ENCODE measurements at places on chromosomes 3 and 15.
A peak's percentile ranks its signal among the peaks of the same experiment; 100 is the strongest.

GRCh38 chr15:58491499-58492202 lies 59.9 kb downstream of the LIPC start:
- no peak for DNase-seq

- no peak for DNase-seq
Measured at GRCh38 chr3:158775426-158776410, 26.1 kb upstream of the MFSD1 start.

DNA sequence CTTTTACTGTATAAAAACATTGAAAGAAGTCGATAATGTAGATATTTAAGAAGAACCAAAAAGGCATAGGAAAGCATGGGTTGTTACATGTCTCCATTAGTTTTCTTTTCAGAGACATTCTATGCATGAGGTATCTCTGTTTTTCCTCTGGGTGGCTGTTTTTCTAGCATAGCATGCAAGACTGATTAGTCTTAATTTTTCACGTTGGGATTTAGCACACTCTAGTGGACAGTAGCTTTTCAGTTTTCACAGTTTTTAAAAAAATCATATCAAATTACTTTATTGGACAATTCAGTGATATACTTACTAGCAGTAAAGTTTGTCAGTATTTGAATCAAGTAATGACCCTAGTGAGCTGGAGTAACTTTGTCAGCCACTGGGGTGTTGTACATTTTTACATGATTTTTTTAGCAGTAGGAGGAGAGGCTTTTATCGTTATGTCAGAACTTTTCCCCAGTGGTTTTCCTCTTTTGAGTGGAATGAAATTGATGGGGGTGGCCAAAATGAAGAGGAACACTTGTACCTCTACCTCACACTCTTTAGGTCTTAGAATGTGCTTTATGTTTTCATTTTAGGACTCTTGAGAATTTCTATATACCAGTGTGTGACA lies 57.2 kb downstream of the SEC22A start:
- DNase-seq: peak; percentile 63

DNA sequence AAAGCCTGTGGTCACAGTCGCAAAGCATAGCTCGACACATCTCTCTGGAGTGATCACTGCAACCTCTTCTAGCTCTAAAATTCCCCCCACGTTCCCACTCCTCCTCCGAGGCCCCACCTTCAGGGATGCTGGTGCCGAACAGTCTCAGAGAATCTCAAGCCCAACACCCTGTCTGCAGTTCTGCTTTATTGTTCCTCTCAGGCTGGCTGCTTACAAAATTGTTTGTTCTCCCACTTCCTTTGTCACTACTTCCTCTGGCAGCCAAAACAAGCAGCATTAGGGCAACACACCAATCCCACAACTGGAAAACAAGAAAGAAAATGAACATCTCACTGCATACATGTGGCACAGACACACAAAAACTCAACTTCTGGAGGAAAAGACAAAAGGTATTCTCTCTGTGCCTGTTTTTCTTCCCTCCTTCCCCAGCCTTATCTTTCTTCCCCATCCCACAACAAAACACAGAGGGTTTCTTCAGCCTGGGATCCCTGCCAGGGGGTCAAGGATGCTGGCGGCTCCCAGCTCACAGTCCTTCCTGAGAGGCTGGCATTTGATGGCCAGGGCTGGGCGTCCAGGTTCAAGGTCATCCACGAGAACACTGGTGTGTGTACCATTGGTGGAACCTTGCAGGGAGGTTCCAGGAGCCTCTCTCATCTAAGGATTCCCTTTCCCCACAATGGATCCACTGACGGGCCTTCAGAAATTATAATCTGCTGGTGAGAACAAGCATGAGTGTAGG lies 108.4 kb downstream of the TMCO5A start:
- DNase-seq: no peak

DNA sequence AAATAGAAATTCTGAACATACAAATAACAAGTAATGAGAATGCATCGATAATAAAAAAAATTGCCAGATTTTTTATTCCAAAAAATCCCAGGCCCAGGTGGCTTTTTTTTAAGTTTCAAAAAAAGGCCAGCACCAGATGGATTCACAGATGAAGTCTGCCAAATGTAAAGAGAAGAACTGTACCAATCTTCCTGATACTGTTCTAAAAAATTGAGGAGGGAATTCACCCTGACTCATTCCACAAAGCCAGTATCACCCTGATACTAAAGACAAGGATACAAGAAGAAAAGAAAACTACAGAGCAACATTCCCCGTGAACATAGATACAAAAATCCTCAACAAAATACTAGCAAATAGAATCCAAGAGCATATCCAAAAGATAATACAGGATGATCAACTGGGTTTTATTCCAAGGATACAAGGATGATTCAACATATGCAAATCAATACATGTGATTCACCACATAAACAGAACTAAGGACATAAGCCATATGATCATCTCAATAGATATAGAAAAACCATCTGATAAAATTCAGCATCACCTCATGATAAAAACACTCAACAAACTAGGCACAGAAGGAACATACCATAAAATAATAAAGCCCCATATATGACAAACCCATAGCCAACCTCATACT lies 44.1 kb upstream of the XCR1 start:
- no peak for DNase-seq

- DNase-seq: no peak
Measured at GRCh38 chr3:126525091-126525852, 1.3 kb downstream of the CHST13 start.

DNA sequence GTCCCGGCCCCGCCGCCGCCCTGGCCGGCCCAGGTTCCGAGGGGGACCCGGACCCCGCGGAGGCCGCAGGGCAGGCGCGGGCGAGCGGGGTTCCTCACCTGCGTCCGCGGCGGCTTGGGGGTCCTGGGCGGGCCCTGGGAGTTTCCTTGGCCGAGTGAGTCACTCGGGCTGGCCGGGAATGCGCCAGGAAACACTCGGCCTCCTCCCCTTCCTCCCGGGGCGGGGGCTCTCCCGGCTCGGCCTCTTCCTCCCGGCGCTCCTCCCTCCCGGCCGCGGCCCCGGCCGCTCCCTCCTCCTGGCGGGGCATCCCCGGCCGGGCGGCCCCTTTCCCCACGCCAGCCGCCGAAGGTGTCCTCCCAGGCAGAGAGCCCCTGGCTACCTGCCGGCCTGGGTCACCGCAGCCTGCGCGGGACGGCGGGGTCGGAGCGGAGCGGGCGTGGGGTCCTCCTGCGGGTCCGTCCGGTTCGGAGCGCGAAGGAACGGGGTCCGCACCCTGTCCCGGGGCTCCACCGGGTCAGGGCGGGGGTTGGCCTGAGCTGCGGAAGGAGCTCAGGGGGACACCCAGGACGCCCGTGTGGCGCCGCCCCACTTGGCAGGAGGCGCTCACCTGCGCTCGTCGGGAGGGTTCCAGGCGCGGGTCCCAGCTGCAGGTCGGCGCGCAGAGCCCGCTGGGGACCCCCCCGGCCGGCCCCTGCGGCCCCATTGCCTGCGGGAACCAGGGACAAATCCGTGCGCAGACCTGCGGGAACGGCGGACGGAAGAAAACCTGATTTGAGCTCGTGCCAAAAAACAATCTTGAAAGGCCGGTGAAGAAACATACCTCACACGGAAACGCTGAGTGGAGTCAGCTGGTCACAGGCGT lies at the start of gene CYFIP1:
Gene CYFIP1, minus strand, starts transcription at position 180 of the 862 bp plus-strand sequence. CDS start 33,083 bp downstream, outside the sequence.
- peak; percentile 70 for DNase-seq

GRCh38 chr3:16407366-16407765 lies 106.1 kb downstream of the RFTN1 start:
- no peak for DNase-seq

DNA sequence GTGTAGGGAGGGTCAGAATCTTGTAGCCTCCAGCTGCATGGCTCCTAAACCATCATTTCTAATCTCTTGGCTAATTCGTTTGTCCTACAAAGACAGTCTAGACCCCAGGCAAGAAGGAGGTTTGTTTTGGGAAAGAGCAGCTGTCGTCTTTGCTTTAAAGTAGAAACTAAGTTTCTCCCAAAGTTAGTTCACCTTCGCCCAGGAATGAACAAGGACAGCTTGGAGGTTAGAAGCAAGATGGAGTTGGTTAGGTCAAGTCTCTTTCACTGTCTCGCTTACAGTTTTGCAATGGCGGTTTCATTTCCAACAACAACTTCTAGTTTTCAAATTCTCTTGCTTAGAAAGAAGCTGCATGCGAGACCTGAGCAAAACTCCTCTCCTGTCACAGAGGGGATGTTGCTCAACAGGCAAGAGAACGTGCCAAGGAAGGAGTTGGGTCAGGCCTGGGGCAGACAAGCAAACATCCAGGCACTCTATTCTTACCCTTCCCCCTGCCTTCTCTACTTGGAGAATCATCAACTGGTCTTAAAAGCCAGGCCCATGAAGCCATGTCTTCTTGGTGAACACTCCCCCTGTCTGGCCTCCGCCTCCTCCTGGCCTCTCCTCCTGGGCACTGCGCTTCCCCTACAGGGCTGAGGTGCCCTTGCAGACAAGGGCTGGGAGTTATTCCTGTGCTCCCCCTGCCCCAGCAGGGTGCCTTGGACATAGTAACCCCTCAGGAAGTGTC lies 57.6 kb downstream of the TMEM44 start:
- peak; percentile 25 for DNase-seq

GRCh38 chr15:77966540-77967234 lies 110.8 kb downstream of the TBC1D2B start:
- peak; percentile 61 for DNase-seq

- no peak for DNase-seq
Measured at GRCh38 chr3:2526926-2527325, 428.3 kb downstream of the CNTN4 start.

- DNase-seq: no peak
Measured at GRCh38 chr3:113897373-113897777, 50.4 kb upstream of the ZDHHC23 start.

- DNase-seq: no peak
Measured at GRCh38 chr15:68208136-68208535, 3.0 kb upstream of the CALML4 start.

- DNase-seq: no peak
Measured at GRCh38 chr15:25725758-25726157, 137.4 kb downstream of the ATP10A start.

- no peak for DNase-seq
Measured at GRCh38 chr3:37899711-37900306, 38.1 kb downstream of the CTDSPL start.

DNA sequence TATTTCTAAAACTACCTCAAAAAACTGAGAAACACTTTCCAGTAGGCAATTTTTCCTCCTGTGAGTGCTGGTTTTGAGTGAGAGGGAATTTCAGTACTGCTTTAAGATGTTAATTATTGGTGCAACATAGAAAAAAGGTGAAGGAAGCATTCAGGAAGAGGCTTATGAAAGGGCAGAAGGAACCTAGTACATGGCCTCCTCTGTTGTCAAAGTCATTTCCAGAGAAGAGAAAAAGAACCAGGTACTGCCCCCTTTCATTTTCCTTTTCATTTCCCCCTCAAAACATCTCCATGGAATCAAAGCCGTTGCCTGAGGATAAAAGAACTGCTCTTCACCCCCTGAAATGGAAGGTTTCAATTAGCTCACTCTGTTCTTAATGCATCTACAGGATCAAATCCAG lies 19.8 kb downstream of the RARRES1 start:
- no peak for DNase-seq

- DNase-seq: no peak
Measured at GRCh38 chr15:23760024-23760423, 72.9 kb upstream of the NDN start.

DNA sequence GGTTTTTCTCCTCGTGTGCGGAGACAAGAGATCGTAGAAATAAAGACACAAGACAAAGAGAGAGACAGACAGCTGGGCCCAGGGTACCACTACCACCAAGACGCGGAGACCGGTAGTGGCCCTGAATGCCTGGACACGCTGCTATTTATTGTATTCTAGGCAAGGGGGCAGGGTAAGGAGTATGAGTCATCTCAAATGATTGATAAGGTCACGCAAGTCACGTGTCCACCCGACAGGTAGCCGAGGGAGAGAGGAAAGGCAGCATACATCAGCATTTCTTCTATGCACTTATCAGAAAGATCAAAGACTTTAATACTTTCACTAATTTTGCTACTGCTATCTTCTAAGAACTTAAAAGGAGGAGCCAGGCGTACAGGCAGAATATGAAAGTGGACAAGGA lies 28.2 kb downstream of the MYL3 start:
- no peak for DNase-seq

- no peak for DNase-seq
Measured at GRCh38 chr3:148948913-148949657, 42.3 kb upstream of the GYG1 start.

DNA sequence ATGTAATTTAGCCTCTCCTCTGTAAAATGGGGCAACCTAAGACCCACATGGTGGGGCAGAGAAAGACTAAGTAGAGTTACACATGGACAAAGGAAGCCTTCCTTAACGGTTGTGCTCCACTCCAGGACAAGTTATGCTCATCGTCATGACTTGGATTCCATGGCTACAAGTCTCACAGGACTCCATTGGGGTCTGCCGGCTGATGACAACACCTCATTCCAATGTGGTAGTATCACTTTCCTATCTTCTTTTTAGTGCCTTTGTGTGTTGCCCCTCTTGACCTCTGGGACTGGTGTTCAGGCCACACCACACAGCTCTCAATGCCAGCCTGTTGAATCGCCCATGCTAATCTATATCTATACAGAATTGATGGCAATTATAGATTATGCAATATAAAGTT lies 181.3 kb upstream of the WNT5A start:
- DNase-seq: no peak

DNA sequence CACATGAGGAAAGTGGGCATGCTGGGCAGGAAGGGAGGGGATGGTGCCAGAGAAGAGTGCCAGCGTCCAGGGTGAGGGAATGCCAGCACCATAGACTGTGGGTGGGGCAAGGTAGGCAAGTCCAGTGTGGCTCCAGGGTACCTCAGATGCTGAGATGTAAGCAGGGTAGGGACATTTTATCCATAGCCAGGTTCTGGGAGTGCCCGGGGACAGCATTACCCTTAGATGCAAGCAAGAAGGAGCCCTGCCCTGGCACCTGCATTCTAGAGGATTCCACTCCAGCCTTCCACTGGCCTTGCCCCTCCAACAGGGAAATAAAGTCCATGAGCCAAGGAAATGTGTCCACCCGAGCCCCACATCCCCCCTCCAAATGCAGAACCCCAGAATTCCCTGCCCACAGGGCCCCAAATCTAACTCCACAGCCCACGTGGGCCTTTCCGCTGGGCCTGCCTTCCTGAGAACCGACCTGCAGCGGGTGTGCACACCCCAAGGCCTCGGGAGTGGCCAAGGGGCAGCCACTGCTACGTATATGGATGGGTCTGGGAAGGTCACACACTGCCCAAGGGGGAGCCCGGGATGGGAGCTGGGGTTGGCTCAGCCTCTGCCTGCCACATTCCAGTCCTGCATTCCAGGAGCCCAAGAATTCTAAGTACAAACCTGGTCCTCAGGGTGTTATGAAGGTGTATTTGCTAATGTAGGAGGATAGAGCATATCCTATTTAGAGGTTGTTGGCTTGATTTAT lies 20.3 kb upstream of the CYP11A1 start:
- peak; percentile 37 for DNase-seq

Measured in kidney glomerular epithelial cell (primary cell).